ENCODE measurements at places on chromosomes 3 and 15.

GRCh38 chr3:29932696-29933325 is 651.9 kb downstream of the RBMS3 start:
- no peak for DNase-seq

GRCh38 chr15:54917312-54917711 is 279.4 kb downstream of the RSL24D1 start:
- DNase-seq: no peak

GRCh38 chr15:29677871-29678461 is 144.3 kb downstream of the TJP1 start:
- DNase-seq: no peak

- DNase-seq: no peak
Measured at GRCh38 chr15:71844916-71845315, 34.6 kb downstream of the NR2E3 start.

GRCh38 chr15:28269097-28269496 is 52.9 kb downstream of the HERC2 start:
- DNase-seq: no peak

DNA sequence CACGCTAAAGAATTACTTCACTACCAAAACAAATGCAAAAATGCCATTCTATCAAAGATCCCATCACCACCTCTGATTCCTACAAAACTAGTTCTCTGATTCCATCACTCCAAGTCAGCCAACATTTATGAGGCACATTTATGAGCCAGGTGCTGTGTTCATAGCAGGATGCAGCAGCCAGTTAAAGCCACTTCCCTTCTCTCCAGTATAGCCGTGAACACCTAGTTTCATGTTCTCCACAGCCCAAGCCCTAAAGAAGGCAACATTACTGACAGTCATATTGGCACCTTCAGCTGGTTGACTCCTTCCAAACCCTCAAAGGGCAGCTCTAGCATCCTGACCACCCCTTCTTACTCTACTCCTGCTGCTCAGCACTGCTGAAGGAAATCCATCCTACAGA is 36.4 kb downstream of the RYK start:
- no peak for DNase-seq

GRCh38 chr3:192904632-192905289 is 12.9 kb downstream of the MB21D2 start:
- no peak for DNase-seq

DNA sequence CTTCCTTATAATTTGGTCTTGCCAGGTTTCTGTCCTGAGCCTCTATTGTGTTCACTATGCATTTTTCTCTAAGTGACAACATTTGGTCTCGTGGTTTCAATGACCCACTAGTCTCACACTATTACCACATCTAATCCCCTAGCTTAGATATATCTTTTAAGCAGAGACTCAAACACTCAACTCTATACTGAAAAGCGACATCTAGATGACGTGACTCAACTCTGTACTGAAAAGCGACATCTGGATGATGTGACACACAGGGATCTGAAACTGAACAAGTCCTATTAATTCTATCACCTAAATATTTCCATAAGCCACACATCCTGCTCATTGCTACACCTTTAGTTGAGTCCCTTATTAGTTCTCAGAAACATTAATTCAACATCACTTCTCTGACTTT is 141.7 kb upstream of the MBNL1 start:
- no peak for DNase-seq

- DNase-seq: no peak
Measured at GRCh38 chr3:64148955-64149653, 76.2 kb downstream of the PRICKLE2 start.

DNA sequence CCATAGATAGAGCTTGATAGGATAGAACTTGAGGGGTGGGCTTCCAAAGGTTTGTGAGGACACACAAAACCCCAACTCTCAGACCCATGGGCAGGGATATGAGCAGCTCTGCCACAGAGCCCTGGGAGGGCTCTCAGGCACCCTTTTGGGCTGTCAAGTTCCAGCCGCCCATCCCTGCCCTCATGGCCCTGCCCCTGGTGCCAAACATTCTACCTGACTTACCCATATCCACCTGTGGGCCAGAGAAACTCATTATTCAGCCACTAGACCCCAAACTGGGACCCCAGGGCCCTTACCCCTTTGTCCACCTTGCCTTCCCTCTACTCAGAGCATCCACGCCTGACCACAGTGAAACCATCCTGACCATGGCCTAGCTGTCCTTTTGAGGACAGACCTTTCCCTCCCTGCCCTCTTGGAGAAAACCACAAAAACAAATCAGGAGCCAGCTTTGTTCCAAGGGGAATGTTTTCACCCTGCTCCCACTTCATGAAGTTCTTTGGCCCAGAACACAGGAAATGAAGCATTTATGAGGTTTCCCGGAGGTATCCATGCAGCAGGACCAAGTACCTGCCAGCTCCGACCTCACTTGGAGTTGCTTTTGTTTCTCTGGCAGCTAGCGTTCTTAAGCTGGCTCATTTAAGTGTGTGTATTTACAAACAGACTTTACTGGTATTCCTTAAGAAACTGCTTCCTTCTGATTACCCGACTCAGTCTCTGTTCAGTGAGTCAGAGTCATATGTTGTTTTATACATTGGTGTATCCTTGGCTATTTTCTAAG is 34.2 kb upstream of the GALNT15 start:
- DNase-seq: no peak

DNA sequence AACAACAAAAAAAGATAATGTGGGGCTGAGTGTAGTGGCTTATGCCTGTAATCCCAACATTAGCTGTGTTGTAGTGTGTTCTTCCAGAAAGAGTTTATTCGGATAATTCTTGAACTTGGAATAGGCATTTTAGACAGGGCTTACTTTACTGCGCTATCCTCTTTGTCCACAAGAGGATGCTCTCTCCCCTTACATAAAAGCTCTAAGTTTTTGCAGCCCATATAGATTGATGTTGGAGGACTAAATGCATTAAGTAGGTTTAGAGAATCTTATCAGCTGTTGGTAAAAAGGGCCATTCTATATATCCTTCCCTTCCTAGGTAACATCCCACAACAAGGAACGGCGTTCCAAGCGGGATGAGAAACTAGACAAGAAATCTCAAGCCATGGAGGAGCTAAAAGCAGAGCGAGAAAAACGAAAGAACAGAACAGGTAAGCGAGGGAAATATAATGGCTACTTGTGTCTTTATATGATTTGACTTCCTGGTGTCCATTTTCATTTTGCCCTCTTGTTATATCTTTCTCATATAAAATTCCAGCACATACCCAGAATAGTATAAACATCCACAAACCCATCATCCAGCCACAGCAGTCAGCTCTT is 27.8 kb upstream of the ITPKA start:
- peak; percentile 45 for DNase-seq

DNA sequence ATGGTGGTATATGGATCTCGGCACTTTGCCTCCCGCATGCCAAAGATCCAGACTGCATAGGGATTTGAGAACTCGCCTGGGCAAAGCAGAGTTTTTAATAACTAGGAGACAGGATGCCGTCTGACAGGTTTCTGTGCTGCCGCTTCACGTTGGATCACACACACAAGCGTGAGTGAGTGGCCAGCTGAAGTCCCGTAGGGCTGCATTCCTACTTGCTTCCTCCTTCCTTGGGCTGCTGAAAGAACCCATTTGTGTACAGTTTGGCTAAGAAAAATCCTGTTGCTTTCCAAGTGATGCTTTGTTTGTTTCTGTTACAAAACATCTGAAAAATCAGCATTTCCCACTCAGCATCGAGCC is 604.3 kb upstream of the CFAP20DC start:
- DNase-seq: peak; percentile 87

GRCh38 chr3:120678984-120679383 is 3.1 kb downstream of the HGD start:
- DNase-seq: no peak

DNA sequence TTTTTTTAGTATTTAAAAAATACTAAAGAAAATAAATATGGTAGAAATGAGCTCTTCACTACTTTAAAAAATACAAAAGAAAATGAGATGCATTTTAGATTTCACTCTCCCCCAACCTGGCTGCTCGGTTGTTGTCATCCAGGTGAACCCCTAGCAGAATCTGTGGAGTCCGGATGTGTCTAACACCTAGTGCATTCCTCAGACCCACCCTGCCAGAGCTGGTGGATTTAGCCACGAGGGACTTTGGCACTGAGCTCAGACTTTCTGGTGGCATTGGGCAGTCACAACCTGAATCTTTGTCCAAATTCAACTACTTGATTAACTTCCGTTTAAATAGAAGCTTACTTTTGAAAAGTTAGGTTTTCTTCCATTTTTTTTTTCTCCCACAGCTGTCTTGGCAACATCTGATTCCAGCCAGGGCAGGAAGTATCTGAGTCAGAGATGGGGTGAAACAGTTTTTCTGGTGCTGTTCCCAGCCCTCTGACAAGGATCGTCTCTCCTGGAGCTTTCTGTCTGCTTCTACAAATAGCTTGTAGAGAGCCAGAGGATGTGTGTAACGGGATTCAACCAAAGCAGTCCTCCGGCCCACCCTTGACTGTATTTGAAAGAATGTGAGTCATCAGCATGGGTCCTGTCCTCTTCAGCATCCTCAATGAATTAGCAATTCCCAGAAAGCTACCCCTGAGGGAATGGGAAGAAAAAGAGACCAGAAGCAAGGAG is 301.8 kb upstream of the MCTP2 start:
- peak; percentile 85 for DNase-seq

- no peak for DNase-seq
Measured at GRCh38 chr3:140695361-140696061, 17.6 kb downstream of the TRIM42 start.

DNA sequence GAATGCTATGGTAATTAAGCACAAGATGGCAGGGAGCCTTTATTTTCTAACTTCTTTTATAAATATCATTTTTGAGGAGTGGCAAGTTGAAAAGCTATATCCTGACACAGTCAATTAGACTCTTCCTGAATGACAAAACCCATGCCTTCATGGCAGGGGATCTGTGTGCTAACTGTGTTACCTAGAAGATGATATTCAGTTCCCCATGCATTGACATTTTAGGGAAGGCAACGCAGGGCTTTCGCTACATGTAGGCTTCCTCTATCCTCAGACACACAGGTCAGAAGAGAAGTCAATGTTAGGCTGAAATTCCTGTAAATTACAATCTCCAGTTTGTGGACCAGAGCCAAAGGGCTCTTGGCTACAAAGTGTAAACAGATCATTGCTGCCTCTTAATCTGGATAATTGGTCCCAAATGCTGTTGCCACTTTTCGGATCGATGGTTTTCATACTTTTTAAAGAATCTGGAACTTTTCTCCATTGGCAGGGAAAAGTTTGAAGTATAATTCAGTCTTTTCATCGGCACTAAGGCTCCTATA is 22.6 kb upstream of the NR2F2 start:
- no peak for DNase-seq

- DNase-seq: no peak
Measured at GRCh38 chr15:44092221-44092620, 102.8 kb downstream of the FRMD5 start.

DNA sequence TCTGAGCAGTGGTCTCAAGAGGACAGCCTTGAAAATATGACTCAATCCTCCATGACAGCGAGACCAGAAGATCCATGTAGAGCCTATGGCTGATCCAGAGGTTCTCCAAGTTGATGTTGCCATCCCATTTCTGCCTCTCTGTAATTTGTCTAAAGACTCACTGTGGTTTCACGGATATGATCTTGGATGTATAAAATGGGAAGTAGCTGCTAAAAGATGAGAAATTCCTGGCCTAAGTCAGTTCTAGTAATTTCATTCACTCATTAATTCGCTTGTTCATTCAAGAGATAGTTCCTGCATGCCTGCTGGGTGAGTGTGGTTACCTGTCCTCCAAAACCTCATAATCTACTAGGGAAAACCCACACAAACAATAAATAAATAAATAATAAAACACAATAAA is 145.9 kb downstream of the TNIK start:
- no peak for DNase-seq

DNA sequence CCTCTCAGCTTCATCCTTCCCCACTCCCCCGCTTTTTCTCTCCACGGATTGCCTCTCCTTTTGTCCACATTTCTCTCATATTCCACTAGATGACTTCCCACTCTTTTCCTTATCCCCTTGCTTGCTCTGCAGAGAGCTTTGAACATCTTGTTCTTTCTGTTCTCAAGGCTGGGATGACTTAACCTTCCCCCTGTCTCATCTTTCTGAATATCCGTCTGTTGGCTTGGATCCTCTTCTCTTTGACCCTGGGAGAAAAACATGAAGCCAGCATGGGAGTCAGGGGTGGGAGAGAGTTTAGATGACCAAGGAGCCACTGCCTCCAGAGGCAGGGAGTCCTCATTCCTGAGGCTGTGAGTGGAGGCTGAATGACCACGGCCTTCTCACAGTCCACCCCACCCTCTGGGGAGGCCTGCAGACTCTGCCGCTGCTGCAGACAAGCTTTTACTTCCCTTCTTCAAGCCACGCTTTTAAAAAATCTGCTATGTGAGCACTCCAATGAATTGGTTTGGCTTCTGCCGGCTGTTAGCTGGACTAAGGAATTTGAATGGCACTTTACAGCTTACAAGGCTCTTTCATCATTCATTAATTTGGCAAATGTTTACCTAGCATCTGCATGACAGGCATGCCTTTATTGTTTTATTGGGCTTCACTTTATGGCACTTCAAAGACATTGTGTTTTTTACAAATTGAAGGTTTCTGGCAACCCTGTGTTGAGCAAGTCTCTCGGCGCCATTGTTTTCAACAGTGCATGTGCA is 111.6 kb upstream of the SLC6A6 start:
- DNase-seq: no peak

- DNase-seq: no peak
Measured at GRCh38 chr3:153967260-153967659, 153.9 kb upstream of the ARHGEF26 start.

- no peak for DNase-seq
Measured at GRCh38 chr3:46989146-46989810, 9.8 kb downstream of the NBEAL2 start.

DNA sequence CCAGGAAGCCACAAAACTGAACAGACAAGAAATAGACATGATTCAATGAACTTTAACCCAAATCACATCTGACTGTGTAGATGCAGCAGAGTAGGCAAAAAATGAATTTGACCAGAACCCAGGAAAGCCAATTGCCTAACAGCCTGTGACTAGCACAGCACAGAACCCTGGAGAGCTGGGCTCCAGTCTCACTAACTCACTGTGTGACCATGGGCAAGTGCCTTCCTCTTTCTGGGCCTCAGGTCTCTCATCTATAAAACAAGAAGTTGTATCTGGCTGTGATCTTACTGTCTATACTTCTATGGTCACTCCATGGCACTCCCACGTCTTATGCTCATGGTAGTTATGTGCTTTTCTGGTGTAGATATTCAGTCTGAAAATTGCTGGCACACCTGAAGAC is 48.1 kb upstream of the USP3 start:
- no peak for DNase-seq

DNA sequence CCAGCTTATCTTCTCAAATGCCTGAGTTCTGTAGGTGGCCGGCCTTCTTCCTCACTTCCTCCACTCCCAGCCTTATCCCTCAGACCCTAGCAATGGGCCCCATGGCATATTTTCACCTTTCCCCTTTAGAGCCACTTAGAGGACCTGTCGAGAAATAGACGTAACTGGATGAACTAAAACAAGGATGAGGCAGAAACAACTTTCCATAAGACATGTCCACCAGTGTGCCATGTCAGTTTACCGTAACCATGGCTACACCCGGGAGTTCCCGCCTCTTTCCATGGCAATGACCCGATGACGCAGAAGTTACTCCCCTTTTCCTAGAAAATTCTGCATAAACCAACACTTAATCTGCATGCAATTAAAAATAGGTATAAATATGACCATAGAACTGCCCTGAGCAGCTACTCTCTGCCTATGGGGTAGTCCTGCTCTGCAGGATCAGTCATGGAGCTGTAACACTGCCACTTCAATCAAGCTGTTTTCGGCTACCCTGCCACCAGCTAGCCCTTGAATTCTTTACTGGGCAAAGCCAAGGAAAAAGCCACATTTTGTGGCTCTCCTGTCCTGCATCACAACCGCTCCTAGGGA is 55.1 kb upstream of the ZBTB38 start:
- DNase-seq: no peak

All from muscle of arm (tissue), 14 donors.